ENCODE measurements at places on chromosomes 6 and 20.

DNA sequence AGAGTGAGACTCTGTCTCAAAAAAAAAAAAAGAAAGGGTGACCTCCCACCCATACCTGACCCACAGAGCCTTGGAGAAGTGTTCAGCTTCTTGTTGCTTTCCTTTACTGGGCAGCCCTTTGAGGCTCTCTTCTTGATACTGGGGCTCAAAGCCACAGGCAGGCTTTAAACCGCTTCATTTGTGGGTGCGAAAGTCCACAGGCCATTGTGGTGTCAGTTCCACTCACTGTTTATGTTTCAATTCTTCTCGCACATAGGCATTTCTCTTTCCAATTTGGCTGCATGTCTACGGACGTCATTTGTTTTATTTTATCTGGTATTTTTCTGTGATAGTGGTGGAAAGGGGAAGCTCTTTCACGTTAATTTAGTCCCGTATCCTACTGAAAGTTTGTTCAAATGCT is 34.6 kb downstream of the PPARD start:
- no peak for DNase-seq

DNA sequence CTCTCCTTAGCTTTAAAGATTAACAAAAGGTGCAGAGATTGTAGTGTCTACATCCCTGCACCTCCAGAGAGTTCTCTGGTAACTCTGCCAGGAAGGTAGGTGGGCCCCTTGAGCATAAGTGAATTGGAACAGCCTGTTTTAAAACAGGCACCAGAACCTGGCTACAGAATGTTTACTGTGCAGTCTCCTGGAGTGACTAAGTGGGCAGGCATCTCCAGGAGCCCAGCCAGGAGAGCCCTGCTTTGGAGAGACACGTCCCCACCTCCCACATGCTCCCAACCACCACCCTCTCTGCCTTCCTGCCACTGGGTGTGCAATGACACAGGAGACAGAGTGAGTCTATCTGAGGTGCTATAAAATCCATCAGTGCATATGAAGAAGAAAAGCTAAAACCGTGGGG is 110.3 kb upstream of the EYA4 start:
- DNase-seq = no peak

- no peak for DNase-seq
These were observed 527.0 kb upstream of the JARID2 start for GRCh38 chr6:14718861-14719260.

DNA sequence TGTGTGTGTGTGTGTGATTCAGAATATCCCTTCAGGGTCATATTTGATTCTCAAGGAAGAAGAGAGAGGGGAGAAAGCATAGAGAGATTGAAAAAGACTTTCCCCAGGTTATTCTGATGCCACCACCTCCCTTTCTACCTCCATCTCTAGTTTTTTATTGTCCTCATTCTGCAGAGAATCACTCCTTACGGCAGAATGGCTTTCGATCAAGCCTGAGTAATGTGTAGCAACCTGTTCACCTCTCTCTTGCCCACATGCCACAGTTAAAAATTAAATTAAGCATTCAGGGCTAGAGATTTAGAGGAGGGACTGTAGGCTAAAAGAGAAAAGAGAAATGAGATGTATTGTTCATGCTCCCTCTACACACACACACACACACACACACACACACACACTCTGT is 18.1 kb downstream of the KLHL32 start:
- no peak for DNase-seq

DNA sequence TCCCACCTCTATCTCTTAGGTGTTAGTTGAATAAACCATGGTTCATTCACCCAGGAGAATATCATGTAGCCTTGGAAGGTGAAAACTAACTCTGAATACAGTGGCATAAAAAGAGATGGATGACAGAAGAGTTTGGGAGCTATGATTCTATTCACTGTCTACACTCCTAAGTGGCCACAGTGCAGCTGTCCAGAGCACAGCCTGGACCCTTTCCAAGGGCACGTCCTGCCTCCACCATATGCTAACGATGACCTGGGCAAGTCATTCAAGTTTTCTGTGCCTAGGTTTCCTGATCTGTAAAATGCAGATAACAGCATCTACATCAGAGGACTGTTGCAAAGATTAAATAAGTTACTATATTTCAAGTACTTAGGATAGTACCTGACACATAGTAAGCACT is 314.1 kb downstream of the PTPRT start:
- DNase-seq = no peak

GRCh38 chr6:37316071-37316470 is 37.7 kb upstream of the RNF8 start:
- no peak for DNase-seq

GRCh38 chr20:42125426-42125825 is 507.2 kb upstream of the CHD6 start:
- no peak for DNase-seq

- no peak for DNase-seq
These were observed 604 bp downstream of the SH3BGRL2 start for GRCh38 chr6:79631693-79632172.

DNA sequence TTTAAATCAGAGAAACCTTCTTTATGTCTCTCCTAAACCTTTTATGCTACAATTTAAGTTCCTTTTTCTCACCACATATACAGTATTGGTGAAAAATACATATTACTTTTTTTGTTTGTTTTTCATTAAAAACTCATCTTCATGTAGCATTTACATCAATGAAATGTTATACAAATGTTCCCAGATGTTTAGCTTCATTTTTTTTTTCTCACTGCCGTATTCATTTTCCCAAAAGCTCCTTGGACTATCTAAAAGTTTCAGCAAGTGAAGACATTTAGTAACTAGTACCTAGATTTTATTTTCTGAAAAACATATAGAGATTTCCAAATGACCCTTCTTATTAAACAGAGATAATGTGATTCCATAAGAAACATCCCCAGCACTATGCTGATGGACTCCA is 128.9 kb downstream of the BMP5 start:
- DNase-seq = no peak

GRCh38 chr6:170295510-170296422 is 4.9 kb upstream of the DLL1 start:
- DNase-seq = no peak

DNA sequence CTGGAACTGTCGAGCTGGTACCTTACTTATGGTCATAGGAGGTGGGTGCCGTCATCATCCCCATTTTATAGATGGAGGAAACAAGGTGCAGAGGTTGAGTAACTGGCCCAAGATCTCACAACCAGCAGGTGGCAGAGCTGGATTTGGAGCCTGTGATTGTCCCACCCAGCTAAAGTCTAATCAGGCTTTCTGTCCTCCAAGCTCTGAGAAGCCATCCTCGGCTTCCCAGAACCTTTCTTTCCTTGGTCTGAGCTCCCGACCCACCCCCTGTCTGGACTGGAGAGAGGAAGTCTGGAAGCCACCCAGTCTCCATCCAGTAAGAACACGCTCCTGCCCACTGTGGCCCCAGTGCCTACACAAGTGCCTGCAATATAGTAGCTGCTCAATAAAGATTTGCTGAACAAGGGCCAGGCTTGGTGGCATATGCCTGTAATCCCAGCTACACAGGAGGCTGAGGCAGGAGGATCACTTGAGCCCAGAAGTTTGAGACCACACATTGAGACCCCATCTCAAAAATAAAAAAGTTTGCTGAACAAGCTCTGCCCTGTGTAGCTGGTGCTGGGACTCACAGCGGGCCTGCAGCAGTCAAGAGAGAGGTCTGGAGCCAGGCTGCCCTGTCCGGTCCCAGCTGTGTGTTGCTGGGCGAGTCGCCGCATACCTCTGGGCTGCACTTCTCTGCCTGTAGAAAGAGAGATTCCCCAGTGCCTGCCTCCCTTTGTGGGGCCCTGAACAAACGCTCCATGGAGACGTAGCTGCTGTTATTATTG is 32.5 kb upstream of the DLGAP4 start:
- DNase-seq = no peak

- no peak for DNase-seq
These were observed 1.2 kb downstream of the AAR2 start for GRCh38 chr20:36237477-36237876.

- DNase-seq = no peak
These were observed 43.1 kb upstream of the BEND6 start for GRCh38 chr6:56911847-56912246.

DNA sequence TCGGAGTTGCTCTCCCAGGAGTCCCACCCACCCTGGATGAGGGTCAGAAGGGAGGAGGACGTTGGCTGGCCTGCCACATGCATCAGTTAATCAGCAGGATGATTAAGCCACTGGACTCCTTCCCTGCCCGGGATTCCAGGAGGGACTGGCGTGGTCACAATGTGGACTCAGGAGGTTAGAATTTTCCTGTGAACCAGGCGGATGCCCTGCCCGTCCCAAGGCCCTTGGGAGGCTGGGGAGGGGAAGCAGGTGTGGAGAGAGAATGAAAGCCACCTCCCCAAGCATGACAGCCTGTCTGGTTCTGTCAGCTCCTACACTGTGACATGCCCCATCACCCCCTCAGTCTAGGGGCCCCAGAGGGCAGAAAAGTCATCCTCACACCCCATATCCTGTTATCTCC is 11.6 kb upstream of the ITPR3 start:
- DNase-seq = no peak

- no peak for DNase-seq
These were observed 355.9 kb downstream of the FARS2 start for GRCh38 chr6:5617179-5617578.

DNA sequence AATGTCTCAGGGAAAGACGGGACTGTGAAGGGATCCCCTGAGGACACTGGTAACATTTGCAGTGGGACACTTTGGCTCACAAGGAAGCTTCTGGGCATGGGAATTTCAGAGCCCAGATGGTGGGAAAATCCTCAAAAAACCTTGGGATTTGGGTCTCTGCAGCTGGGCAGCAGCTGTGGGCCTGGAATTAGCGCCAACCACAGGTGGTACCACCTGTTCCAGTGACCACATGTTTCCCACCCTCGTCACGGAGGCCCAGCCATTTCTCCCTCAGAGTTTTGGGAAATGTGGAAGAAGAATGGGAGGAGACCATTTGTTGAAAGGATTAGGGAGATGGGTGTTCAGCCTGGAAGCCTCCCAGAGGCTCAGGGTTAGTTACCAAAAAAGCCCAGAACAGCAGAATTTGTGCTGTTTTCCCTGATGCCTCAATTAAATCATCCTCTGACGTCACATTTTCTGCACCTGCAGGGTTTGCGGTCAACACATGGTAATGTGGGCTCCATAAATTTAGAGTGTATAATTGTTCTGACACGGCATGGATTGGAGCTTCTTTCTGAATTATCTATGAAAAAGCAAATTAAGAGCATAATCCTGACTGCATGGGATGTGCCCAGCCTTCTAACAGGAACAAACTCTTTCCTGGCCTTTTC is 34.4 kb downstream of the EDN3 start:
- DNase-seq = no peak

- no peak for DNase-seq
These were observed 3.7 kb upstream of the SIRPA start for GRCh38 chr20:1891263-1892118.

DNA sequence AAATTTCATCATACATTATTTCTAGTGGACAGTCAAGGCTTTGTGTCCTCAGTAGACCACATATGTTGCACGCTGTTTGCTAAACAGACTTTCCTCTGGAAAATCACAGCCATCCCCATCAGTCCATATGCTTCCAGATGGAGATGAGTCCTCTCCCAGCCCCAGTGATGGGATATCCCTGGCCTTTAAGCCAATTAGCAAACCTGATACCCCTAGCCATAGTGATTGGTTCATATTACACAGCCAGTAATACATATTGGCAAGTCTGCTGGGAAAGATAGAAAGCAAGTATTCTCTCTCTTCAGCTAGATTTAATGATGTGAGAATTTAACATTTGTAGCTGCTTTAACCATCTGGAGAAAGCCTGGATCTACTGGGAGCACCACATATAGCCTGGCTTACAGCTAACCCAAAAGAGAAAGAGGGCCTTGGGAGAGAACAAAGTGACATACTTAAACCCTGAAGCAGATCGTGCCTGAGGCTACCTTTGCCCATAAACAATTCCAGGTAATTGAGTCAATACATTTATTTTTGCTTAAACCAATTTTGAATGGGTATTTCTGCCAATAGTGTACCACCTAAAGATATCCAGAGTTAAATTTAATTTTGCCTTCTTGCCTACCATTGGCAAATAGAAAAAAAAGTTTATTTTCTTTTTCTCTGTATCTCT is 103.5 kb upstream of the HIVEP1 start:
- no peak for DNase-seq

DNA sequence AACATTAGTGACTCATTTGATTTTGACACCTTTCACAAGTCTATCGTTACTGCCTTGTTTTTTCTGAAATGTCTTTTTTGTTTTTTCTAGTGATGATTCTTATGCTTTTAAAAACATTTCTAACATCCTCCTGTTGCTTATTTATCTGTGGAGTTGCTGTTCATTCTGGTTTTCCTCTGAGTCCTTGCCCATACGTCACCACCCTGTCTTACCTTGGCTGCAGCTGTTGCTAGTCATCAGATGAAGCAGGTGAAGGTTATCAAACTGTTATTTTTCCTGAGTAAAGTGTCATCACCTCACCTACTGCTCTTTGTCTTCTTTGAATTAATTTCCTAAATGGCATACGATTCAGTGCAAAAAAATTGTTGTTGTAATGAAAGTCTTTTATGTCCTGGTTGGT is 376.6 kb downstream of the GRIK2 start:
- DNase-seq = no peak

Data from NCI-H2081 treated with DMSO at 0.1 percent for 48 hours (cell line).